HEK293T (cell line): ENCODE measurements at places on chromosomes 5 and 9.
A peak's percentile ranks its signal among the peaks of the same experiment; 100 is the strongest.

DNA sequence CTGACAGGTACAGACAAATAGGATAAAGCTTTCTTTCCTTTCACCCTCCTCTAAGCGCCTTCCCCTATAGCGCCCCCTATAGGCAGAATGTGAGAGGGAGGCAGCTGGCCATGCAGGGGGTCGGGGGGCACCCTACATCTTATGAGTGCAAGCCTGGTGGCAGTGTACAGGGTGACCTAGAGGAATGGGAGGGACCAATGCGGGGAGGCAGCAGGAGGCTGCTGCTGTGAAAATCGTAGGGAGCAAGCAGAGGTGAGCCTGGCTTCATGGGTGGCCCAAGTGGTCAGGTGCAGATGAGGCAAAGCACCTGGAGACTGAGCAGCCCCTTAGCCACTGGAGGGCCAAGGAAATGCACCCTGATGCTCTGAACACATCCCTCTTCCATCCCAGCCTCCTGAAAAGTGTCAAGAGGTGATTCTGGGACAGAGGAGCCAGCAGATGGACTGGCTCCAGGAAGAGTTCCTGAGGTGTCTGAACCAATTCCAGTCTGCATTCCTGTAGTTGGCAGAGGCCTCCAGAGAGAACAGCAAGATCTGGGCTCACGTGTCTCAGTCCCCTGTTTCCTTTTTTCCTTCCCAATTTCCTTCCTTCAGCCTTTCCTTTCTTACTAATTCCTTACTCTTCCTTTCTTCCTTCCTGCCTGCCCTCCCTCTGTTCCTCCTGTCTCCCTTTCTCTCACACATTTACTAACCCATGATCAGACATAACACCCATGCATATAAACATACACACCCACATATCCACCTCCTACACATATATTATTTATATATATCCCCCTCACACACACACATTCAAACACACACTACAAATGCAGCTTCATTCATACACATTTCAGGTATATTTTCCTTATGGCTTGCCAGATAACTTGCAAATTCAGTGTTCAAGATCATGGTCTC lies 32.8 kb upstream of the GALNT10 start:
- no peak for DNase-seq

GRCh38 chr5:94498199-94498598 lies 120.2 kb downstream of the KIAA0825 start:
- DNase-seq: no peak

- no peak for DNase-seq
These were observed 33.6 kb upstream of the MEGF10 start for GRCh38 chr5:127256886-127257597.

DNA sequence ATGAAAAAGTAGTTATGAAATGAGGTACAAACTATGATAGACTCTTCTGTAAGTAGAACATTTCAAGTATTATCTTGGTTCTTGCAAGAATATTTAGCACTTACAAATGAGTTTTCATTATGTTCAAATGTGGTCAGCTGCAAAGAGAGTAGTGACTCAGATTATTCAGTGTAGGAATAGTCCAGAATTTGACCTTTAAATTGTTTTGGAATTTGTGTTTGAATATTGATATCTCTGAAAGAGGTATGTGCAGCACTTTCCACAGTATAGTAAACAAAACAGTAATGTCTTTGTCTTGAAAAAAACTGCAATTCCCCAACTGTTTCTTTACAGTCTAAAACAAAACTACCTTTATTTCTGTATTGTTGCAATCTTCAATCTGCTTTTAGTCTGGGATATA lies 56.1 kb downstream of the WDR70 start:
- DNase-seq: no peak

DNA sequence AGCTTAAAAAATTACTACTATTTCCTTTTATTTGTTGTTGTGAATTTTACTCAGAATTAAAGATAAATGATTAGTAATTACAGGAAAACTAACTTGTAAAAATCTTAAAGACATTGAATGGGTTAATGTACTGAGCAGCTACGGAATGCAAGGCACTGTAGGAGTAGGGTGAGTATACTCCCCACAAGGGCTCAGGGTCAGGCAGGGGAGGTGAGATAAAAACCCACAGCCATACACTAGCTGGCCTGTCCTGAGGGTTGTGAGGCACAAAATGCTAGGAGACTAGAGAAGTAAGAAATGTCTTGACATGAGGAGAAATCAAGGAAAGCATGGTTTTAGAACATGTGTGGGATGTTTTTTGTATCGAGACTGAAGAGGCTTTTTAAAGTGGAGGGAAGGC lies 13.4 kb downstream of the ZBED3 start:
- no peak for DNase-seq

- DNase-seq: no peak
These were observed 233.6 kb upstream of the TRPC7 start for GRCh38 chr5:136598802-136599404.

DNA sequence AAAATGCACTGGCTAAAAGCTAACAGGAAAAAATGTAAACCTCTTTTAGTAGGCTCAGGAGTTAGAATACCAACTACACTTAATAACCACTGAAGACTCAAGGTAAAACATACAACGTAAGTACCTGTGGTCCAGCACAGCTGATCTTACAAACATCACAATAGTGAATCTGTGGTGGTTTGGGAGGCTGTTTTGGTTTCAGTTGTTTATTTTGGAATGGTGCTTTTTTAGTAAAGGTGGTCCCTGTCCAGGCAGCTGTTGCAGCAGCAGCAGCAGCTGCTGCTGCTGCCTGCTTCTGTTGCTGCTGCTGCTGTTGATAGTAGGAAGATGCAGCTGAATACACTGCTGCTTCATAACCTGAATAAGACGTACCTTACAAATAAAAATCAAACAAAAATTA lies 37.9 kb downstream of the ZFR start:
- no peak for DNase-seq

DNA sequence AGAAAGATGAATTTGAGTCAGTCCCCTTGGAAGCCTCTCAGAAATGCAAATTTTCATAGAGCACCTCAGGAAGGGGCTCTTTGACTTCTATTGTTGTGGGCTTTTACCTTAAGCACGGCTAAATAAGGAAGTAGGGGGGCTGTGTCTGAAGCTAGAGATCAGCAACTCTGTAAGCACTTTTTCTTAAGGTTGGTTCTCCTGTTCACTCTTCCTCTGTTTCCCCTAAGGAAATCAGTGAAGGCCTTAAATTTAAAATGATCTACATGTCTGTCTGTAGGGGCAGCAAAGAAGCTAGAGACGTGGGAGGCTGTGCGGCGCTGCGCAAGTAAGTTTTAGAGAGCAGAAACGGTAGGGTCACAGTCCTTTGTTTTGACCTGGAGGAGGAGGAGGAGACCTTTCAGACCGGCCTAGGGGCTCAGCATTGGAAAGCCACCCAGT lies 1.2 kb upstream of the CDC14B start:
- no peak for DNase-seq

- no peak for DNase-seq
These were observed at the start of gene SYNPO for GRCh38 chr5:150640311-150641005. TSS of gene SYNPO (plus strand) at chr5:150640660. CDS start at chr5:150648276, 7,616 bp downstream.

- no peak for DNase-seq
These were observed 201.2 kb downstream of the ADCY2 start for GRCh38 chr5:7597059-7597642.

DNA sequence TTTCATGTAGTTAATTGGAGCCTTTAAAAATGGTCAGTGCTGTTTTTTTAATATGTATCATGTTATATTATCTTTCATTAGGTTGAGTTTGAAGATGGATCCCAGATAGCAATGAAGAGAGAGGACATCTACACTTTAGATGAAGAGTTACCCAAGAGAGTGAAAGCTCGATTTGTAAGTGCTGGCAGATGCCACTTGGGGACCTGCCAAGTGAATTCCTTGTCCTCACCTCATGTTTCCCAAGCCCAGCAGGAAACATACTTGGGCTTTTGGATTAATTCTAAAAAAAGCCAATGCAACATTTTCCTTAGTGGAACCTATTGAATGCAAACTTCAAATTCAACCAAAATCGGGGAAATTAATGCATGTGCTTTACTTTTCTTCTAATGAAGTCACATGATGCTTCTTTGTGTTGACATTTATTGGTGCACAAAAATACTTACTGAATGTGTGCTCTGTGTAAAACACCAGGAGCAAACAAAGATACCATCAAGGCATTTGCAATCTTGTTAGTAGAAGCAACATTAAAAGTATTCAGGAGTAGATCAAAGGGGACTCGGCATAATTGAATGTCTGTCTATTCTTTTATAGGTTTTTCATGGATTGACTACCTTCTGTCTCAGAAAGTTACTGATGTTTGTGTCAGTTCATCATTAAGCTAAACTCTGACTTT lies 412.1 kb downstream of the KDM4C start:
- DNase-seq: no peak

GRCh38 chr5:30050056-30050815 lies 1143.2 kb upstream of the CDH6 start:
- DNase-seq: no peak

DNA sequence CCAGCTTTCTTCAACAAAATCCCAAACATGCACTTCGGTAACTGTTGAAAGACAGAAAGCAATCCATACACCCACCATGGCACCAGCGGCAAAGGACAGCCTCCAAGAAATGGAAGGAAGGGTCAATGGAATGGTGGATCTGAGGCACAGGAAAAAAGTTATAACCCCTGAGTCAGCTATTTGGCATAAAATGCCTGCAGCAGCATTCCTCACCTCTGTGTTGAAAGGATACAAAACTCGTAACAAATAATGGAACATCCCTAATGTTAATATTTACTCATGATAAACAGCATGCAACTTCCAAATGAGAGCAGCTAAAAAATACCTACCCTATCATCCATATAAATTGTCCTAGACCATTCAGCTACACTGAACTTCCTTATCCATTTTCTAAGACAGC lies 9.4 kb downstream of the FBXW11 start:
- DNase-seq: no peak

DNA sequence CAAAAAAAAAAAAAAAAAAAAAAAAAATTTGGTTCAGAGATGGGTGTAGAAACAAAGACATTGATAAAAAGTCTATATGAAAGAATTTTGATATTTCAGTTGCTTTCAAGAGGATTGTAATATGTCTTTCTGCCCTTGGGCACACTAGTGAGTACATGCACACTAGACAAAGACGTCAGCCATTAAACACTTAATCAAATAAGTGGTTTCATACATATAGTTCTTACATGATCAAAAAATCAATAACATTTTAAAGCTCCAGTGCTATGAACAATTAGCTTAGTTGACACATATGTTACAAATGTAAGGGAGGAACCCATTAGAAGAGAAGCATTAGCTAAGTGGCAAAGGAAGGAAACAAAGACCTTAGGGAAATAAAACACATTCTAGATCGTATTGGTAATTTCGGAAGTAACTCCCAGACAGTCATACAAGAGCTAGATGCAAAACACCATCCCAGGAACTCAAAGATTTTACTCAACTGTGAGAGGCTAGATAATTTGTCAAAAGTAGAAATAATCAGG lies 84.5 kb upstream of the MAN2A1 start:
- no peak for DNase-seq

DNA sequence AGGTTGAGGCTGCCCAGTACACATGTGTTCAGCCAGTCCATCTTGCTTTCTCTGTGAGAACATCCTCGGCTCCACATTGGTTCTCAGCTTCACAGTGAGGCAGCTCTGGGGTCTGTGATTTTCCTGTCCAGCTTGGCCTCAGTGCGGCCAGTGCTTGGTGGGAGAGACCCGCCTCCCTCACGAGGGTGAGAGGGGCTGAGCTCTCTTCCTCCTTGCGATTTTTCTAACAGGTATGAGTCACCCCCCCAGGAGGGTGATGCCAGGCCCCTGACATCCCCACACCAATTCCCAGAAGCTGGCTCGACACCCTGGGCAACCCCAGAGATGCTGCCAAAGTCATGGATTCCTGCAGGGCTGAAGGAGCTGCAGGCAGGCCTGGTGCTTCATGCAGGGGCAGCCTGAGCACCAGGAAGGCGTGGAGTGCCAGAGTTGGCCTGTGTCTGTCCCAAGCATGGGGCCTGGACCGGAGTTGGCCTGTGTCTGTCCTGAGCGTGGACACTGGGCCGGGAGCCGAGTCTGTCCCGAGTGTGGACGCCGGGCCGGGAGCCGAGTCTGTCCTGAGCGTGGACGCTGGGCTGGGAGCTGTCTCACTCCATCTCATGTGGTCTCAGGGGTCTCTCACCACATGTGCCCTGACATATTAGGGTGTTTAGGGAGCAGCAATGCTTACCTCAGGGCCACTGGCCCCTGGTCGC lies 408.6 kb upstream of the IRX4 start:
- no peak for DNase-seq

DNA sequence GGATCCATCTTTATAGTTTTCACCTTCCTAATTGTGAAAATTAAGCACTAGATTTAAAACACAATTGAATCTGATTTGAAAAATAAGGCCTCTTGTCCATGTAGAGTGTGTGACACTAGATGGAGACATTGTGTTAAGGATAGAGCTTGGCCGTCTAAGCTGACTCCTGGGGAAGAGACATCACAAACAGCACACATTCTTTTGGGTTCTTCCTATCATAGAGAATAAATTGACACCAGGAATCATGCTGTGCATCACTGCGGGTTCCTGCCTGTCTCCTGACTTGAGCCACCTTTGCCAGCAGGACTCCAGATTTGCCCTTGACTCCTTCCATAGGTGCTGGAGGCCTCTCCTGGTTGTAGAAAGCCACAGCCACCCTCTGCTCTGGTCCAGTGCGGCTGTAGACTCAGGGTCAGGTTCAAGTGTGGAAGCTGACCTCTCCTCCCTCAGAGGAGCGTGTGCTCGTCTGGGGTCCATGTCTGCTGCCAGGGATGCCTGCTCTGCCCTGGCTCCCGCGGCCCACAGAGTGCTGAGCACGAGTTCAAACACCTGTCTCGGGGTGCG lies 11.2 kb downstream of the ROPN1L start:
- peak; percentile 73 for DNase-seq

- DNase-seq: no peak
These were observed 68.9 kb upstream of the EFNA5 start for GRCh38 chr5:107739661-107740060.

DNA sequence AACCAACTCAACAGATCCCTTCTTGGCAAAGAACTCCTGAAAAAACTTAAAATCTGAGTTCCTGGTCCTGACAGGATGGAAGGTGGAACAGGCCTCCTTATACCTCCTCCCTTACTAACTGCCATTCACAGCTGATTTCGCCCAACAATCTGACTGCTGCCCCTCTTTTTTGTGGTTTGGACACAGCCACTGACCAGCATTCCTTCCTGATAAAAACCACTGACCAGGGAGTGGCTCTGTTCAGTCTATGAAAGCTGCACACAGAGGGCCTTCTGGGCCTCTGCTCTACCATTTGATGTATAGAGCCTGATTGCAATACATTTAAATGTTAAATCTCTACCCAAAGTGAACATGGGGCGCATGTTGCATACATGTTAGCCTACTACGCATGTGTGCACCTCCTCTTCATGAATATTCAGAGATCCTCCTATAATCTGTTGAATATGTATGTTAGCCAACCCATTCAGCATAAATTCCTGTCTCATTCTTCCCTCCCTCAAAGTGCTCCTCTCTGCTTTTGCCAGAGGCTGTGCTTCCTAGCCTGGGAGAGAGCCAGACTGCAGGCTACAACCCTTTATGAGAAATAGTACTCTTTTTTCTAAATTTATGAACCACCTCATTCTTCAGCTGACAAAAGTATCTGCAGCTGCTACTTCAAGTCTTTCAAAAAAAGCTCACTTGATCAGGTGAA lies 93.7 kb upstream of the MRPS30 start:
- no peak for DNase-seq
